Activated CD4-positive, alpha-beta T cell treated with anti-CD3 and anti-CD28 coated beads, Interleukin-2, amount 50 U/mL, for 4 hours (primary cell): ENCODE measurements at places on chromosomes 5 and 9.

- no peak for DNase-seq
Measured at GRCh38 chr9:123311250-123311752, 42.9 kb upstream of the STRBP start.

DNA sequence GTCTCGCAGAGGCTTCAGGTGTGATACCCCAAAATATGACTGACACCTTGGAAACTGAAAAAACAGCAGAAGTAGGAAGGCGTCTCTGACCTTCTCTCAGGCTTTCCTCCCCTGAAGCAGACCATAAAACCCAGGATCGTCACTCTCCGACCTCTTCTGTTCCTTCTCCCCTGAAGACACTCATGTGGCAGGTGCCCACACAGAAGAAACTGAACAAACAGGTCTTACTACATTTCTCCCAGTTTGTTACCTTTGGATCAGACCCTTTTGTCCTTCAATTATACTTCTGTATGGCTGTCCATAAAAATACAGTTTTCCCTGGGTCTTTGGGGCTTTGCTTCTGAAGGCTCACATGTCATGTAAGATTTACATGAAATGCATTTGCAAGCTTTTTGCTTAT, 10.3 kb upstream of the PRUNE2 start:
- DNase-seq = no peak

- no peak for DNase-seq
Measured at GRCh38 chr9:1775230-1775629, 239.9 kb upstream of the SMARCA2 start.

DNA sequence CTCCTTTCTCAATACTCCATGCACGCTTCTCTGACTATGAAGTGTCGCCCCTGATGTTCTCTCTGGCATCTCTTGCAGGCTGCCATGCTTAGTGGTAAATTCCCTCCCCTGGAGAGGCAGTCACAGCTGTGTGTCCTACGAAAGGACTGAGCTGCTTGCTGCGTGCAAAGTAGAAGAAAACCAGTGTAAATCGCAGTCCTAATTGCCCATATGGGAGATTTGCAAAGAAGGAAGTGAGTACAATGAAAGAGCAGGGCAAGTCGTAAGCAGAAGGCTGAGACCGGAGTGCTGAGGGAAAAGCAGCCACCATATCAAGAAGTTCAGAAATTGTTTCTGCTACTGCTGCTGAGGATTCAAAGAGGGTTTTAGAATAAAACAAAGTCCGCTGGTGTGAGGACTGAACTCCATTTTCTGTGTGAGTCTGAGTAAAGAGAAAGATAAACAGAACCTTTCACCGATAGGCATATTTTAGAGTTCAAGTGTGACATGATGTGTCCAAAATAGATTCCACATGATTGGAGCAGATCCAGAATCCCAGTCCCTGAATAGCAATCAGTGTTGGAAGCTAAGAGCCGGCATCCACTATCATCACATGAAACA, 507.8 kb upstream of the MPDZ start:
- DNase-seq = no peak

DNA sequence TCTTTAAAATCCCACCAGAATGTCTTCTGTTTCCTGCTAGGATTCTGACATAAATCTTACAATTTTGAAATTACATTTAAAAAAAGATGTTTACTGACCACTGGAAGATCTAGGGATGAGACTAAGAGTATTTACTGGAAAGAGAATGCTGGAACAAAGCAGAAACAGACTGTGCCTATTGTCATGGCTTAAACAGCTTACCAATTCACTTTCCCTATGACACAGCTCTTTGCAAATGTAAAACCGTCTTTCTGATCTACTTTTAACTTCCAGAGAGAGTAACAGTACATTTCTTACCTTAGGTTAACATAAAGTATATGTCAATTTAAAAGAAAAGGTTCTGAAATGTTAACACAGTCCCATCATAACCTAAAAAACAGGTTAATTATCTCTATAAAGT, 10.7 kb downstream of the GIN1 start:
- DNase-seq = no peak

- DNase-seq = no peak
Measured at GRCh38 chr5:108760512-108760911, 12.8 kb downstream of the FER start.

GRCh38 chr5:139875957-139876356, 80.3 kb downstream of the PSD2 start:
- DNase-seq = no peak
